ENCODE measurements at places on chromosomes 1 and 21.

DNA sequence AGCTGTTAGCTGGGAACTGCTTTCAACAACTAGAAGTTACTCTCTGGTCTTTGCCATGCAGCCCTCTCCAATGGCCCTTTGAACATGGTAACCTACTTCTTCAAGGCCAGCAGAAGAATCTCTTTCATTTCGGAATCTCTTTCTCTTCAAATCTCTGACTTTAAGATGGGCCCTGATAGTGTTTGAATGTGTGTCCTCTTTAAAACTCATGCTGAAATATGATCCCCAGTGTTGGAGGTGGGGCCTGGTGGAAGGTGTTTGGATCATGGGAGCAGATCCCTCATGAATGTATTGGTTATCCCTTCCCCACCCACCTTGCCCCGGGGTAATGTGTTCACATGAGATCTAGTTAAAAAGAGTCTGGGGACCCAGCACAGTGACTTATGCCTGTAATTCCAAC lies 54.5 kb upstream of the SOX13 start:
- DNase-seq = no peak

- DNase-seq = no peak
Measured at GRCh38 chr1:219446288-219446687, 166.6 kb downstream of the ZC3H11B start.

DNA sequence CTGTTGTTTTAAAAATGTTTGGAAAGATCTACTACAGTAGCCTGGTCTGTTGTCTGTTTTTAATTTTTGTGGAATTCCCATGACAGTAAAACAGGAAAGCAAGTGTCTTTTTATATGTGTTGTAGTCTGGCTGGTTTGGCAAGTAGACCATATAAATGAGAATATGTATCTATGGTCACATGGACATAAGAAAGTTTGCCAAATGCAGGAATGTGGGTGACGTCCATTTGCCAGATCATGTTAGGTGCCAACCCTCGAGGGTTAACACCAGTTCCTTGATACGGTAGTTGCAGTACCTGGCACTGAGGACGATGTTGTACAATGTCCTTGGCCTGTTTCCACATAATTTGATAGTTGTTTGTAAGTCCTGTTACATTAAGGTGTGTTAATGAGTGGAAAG lies 6.2 kb downstream of the DAP3 start:
- DNase-seq = no peak

GRCh38 chr1:52632732-52633290 lies at the start of gene SHISAL2A:
SHISAL2A (plus strand) TSS chr1:52633168; CDS start chr1:52633494, 326 bp downstream.
- DNase-seq = no peak

DNA sequence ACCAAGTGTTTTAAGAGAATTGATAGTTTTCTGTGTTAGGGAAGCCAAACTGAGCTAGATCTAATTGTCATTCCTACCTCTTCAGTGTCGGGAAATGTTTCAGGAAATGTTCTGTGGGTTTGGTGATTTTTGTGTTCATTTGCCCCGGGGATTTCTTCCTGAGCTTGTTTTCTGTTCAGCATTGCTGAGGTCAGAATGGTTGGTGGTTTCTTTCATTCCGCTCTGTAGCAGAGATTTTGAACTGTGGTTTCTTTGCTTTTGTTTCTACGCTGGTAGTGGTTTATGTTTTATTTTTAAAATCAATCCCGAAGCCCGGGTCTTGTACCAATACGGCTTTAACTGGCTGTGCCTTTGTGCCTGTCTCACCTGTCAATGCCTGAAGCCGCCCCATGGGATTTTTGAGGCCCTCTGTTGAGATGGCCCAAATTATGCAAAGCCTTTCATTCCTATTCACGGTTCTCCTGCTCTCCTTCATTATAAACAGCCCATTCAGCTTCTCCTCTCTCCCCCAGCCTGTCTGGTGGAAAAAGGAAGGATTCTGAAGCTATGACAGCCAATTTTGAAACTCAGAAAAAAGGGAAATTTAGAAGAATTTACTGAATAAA lies 417.2 kb upstream of the KAZN start:
- no peak for DNase-seq

DNA sequence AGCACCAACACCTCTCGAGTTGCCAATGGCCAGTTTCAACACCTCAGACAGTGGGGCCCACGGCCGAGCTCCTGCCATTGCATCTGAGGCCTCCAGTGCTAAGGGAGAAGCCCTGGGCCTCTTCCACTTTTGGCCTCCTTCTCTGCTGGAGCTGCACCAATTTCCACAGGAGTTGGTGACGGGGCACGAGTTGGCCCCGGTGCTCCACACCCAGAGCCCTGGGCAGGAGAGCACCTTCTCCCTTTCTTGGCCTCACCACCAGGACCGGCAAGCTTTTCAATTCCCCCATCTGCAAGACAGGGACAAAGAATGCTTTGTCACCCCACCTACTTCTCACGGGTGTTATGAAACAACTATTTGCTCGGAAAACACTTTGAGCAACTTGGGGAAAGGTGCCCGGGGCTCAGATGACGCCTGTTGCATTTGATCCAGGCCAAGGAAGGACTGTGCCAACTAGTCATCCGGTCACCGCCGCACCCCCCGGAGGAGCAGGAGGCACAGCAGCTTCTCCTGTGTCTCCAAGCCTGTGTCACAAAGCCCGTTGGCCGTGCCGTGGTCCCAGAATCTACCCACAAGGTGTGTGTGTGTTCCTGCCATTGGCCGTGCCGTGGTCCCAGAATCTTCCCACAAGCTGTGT lies 55.2 kb downstream of the TOMM20 start:
- no peak for DNase-seq

DNA sequence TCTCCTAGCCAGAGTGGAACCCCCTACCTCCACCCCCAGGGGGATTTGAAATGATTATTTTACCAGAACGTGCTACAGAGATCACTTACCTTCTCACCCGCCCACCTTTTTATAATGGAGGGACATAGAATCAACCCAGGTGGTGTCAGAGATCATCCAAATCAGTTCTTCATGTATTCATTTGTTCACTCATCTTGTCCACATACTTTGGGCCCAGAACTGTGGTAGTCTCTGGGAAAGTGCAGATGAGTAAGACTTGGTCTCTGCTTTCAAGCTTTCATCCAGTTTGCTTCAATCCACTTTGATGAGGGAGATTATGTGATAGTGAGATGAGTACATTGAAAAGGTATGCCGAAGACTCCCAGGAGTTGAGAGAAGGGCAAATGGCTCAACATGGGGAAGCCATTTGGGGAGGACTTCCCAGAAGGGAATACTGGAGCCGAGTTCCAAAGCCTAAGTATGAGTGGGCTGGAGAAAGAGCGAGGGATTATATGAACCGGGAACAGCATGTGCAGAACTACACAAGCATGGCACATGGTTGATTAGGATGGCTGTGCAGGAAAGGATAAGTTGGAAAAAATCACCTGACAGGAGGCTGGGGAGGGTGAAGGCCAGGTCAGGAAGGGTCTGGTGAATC lies 1.9 kb downstream of the FGGY start:
- no peak for DNase-seq

DNA sequence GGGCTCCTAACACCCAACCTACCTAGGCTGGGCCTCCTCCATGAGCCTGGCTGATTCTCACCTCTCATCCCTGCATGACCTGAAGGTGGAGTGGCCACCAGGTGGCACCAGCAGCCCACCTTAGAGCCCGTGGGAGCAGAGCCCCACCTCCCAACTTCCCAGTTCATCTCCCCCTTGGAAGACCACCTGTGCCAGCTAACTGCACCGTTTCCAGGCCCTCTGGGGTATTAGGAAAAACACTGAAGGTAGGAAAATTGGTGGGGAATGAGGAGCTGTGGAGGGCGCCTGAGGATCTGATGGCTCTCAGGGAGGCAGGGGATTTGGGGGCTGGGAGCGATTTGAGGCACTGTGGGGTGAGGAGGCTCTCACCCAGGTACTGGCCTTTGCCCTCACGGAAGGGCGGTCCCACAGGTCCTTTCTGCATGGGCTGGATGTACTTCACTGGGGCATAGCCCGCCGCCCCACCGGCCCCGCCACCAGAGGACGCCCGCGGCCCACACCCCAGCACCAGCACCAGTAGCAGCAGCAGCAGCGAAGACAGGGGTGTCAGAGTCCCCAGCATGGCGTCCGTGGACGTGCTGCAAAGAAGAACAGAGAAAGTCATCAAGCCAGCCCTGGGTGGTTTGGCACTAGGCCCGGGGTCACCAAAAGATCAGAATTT lies 11.1 kb downstream of the ADPRS start:
- peak; percentile 46 for DNase-seq

GRCh38 chr21:15935530-15935929 lies 205.7 kb downstream of the USP25 start:
- no peak for DNase-seq

GRCh38 chr1:46030074-46030870 lies 102.2 kb downstream of the PIK3R3 start:
- no peak for DNase-seq

DNA sequence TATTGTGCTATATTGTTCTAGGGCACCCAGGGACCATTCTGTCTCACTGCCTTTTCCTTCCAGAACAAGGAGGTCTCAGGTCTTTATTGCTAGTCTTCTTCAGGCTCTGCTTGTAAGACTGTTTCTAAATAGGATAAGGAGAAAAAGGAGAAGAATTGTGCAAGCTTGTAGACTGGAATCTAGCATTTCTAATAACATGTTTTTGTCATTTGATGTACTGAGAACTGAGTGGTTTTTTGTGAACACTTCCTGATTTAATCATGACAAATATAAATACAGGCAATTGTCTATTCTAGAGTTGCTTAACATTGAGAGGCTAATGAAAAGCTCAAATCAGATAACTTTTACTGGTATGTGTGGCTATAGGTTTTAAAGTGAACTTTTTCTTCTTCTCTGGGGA lies 77.6 kb downstream of the CLIC4 start:
- no peak for DNase-seq

DNA sequence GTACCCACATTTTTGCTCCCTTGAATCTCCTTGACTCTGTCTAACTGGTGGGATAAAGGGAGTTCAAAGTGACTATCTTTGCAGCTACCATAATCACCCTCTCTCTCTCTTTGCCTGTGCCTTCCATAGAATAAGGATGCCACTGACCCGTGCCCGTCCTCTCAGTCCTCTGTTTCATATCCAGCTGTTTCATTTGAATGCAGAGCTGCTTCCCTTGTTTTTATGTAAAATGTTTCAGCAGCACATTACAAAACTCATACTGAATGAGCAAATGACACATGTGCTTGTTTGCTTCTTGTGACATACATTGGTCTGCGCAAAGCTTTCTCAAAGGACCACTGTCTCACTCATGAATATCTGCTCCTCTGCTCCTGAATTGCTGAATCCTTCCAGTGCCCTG lies 38.4 kb downstream of the CDC42 start:
- DNase-seq = no peak

DNA sequence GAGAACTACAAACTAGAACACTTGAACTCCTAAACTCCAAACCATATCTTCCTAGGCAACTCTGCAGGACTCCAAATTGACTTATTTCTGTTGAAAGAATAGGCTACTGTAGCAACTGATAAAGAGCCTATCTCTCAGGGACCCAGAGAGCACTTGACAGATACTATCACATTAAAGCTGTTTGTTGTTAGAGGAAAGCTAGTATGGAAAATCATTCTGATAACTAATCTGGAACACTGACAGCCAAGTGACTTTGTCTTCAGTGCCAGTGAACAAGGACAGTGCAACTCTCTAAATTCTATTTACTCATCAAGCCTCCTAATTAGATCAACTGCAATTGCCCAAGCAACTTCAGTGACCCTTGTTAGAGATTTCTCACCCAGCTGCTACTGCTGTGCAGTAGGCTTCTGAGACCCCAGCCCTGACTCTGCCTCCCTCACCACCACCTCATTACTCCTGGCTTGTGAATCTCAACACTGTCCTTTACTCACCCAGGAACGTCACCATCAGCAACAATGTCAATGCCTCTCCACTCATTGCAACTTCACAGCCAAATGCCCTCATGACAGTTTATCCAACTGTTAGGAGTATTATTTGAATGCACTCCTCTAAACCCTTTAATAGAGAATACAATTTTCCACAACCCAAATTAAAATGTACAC lies 7.4 kb upstream of the RGS13 start:
- no peak for DNase-seq

DNA sequence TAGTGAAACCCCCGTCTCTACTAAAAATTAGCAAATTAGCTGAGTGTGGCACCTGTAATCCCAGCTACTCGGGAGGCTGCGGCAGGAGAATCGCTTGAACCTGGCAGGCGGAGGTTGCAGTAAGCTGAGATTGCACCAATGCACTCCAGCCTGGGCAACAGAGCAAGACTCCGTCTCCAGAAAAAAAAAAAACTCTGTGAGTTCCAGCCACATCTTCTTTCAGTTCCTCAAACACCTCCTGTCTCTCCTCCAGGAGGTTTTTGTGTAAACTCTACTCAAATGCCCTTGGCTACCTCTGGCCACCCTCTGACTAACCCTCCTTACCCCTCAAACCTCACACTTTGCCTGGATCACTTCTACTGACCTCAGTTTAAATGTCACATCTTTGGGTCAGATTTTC lies 38.1 kb downstream of the RCSD1 start:
- no peak for DNase-seq

GRCh38 chr1:209527993-209528717 lies 55.4 kb upstream of the CAMK1G start:
- DNase-seq = no peak

GRCh38 chr1:173717238-173717637 lies 2.5 kb downstream of the KLHL20 start:
- no peak for DNase-seq

GRCh38 chr1:36652011-36652410 lies 169.3 kb upstream of the CSF3R start:
- no peak for DNase-seq

DNA sequence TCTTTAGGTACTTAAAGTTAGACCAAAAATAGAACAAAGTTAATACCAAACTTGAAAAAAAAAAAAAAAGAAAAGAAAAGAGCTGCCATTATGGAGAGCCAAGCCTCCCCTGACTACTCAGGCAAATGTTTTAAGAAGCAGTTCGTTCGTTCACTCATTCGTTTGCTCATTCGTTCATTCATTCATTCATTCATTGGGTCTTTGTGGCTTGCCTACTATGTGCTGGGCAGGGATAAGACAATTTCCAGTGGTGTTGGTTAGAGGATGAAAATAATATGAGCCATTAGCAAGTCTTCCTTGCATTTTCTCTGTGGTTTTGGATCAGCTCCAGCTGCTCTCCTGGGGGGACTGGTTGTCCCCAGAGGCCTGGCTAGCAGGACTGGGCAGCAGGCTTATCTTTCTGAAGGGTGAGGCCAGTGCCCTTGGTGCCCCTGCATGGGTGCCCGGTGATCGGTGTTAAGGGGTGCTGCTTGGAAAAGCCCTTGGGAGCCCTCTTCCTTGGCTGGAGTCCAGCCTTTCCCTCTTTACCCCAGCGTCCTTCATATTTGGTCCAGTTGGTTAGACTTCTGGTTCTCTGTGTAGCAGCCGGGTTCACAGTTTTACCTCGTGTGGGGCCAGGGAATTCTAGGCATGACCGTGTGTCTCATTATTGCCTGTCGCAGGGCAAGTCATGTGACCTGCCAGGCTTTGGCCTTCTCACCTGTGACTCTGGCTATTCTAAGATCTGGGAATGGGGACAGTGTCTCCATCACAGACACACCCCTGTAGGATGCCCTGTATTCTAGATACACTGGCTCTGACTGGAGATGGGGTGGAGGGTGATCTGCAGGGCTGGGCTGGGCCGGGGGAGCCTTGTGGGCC lies 32.8 kb downstream of the LHX4 start:
- no peak for DNase-seq

DNA sequence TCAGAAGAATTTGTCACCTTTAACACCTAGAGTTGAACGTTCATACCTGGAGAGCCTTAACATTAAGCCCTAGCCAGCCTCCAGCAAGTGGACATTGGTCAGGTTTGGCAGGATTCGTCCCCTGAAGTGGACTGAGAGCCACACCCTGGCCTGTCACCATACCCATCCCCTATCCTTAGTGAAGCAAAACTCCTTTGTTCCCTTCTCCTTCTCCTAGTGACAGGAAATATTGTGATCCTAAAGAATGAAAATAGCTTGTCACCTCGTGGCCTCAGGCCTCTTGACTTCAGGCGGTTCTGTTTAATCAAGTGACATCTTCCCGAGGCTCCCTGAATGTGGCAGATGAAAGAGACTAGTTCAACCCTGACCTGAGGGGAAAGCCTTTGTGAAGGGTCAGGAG lies 52.3 kb downstream of the UBE4B start:
- no peak for DNase-seq
